ENCODE measurements at places on chromosomes 5 and 9.

DNA sequence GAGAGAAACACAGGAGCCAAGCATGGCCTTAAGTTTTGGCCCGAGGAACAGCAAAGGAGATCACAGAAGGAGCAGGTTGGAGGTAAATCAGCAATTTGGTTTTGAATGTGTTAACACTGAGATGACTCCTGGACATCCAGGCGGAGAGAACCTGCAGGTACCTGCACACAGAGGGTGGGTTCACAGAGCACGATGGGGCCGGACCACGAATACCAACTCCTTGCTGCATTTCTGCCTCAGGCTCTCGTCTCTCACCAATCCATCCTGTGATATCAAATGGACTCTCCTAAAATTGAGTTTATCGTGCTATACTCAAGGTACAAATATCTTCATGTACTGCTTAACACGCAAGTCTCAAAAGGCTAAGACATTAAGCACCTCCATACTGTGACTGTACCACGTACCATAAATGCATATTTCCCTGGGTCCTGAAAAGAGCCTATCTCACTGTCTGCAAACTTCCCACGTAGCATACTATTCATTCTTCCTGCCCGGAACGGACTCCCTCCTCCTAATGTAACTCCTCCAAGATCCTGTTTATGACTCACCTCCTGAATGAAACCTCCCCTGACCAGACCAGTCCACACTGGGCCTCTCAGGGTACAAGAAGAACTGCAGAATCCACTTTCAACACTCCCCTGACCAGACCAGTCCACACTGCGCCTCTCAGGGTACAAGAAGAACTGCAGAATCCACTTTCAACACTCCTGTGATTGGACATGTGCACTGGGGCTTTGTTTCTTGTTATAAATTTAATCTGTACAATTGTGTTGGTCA, 380.8 kb upstream of the RFX3 start:
- DNase-seq, result no peak

DNA sequence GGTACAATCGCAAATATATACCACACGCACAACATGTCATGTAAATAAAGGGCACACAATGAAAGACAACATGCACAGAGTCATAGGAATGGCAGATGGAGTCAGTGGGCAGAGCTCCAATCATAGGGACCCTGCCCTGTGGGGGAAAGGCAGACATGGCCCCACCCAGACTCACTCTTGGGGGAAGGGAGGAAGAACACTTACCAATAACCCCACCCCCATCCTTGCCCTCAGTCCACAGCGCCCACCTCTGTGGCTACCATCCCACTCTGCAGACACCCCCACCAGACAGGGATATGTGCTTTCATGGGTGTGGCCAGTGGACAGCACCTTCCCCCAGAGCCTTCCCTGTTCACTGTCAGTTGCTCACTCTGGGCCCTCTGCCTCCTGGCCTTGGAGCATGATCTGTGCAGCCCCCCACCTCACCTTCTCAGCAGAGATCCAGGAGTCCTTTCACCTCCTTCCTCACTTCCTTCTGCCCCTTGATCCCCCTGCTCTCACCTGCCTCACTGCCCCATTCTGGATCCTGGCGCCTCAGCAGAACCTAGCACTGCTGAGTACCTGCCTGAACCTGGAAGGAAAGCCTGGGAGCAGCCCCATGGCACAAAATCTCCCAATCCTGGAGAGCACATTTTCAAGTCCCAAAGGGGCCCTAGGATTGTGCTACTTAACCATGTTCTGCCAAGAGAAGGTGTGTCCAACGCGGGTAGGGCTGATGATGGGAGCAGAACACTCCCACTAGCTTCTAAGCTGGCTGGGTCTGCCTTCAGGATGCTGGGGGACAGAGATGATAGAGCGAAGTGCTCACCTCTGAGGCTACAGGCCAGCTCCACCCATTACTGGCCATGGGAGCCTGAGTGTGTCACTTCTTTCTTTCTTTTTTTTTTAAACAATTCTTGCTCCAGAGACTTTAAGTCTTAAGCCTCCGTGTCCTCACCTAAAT, 1.5 kb upstream of the PHF19 start:
- no peak for DNase-seq

GRCh38 chr5:132467287-132467984, 23.1 kb downstream of the IRF1 start:
- DNase-seq, result no peak

DNA sequence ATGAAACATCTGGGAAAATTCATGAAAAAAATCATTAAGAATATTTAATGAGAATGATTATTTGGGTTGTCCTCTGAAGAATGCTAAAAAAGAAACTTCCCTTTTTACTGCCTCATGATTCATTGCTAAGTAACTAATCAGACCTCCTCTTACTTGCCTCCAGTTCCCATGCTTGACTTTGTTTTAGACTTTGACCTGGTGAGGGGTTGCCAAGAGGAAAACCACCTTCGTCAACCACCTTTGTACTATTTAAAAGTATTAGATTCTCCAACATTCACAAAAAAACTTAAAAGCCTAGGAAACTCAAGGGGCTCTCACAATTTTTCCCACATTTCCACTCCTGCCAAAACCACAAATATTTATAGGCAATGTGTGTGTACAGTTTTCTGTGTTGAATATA, 115.2 kb upstream of the ST8SIA4 start:
- no peak for DNase-seq

DNA sequence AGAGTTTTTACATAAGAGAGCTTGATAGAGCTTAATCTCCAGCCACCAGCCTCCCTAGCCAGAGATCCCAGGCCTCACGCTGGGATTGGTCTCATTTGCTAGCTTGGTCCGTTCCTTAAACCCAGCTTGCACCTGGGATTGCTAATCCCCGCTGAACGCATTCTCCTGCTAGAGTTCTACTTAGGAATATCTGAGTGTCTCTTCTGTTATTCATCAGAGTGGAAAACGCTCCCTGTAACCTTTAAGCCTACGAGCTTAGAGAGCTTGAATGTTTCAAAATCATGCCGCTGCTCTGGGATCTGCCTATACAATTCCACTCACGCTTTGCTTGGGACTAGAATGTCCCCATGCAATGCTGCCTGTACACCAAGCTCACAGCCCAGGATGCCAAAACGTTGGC, 201.8 kb downstream of the NSG2 start:
- no peak for DNase-seq

DNA sequence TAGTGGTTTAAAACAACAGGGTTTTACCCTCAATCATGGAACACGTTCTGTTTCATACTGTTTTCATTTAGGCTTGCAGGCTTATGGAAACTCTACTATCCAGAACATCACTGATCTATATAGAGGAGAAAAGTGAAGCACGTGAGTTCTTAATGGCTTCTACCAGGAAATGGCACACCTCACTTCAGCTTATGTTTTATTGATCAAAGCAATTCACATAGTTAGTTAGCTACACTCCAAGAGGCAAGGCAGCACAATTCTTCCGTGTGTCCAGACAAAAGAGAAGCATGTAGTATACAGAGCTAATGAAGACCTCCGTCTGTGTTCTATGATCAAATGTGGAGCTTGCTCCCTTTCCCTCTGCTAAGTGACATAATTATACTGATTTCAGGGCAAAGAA, 353.3 kb upstream of the CD180 start:
- DNase-seq, result no peak

GRCh38 chr5:164672931-164673694, 1167.7 kb downstream of the MAT2B start:
- no peak for DNase-seq

All from activated T-helper 9 cell treated with anti-CD3 and anti-CD28 coated beads, Interleukin-2, amount 50 U/mL, for 16 hours (primary cell).